ENCODE measurements at places on chromosomes 5 and 9.

DNA sequence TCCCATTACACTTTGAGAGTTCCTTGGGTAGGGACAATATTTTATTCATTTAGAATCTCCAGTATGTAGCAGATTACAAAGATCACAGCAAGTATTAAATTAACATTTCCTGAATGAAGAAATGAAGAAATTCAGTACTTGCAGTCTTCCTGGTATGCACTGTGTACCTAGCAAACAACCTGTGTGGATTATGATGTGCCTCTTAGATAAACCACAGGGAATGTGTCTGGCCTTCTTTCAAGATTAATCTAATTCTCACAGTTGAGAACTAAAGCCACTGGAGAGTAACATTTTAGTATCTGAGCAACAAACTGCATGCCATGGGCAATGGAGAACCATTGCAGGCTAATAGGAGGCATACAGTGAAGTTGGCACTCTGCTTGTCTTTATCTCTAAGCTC lies 199.4 kb downstream of the AP3B1 start:
- no peak for DNase-seq

DNA sequence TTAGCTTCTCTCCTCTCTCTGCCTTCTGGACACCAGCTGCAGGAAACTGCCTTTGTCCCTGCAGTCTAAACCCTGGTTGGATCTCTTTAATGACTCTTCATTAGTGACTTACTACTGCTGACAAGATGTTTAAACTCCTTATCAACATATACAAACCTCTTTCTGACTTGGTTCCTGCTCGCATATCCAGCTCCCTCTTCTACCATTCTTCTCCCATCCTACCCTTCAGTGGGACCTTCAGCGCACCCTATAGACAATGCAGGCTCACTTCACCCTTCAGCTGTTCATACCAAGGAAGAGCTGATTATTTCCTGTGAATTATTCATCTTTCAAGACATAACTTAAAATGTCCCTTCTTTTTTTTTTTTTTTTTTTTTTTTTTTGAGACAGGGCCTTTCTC lies 436.5 kb downstream of the KIAA0825 start:
- no peak for DNase-seq

DNA sequence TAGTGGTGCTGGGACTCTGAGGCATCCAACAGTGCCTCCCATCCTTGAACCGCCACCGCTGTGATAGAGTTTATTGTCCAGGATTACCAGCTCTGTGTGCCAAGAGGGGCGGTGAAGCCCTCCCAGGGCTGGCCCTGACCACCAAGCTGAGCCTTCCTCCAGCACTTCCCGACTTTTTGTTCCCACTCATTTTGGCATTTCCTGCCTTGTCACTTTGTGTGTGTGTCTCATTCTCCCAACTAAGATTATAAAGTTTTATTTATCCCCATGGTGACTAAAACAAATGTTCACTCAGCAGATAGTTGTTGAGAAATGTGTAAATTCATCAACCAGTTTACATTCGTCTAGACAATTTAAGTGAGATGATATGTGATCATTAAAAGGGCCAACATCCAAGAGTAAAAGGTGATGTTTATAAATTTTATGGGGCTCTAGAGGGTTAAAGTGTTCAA lies 2.5 kb downstream of the F2R start:
- no peak for DNase-seq

- DNase-seq, result peak; percentile 0
Measured at GRCh38 chr9:89619424-89620138, 14.8 kb downstream of the GADD45G start.

DNA sequence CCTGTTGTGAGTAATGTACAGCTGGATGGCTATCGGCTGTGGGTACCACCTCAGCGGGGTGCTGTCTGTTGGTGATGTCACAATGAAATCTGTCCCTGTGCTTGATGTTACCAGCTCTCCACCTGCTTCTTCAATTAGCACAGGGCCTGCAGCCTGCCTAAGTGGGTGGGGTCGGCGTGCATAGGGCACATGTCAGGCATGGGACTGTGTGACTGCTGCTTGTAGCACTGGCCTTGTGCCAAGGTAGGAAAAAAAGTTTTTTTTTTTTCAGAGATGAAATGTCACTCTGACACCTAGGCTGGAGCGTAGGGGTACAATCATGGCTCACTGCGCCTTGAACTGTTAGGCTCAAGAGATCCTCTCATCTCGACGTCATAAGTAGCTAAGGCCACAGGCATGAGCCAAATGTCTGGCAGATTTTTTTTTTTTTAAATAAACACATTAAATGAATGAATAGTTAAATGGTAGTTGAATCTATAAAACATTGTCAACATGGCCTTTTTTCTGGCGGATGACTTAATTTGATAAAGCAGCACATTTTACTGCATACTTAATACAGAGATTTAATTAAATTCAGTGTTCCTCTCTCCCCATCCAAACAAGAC lies 222.5 kb downstream of the NXNL2 start:
- no peak for DNase-seq

- no peak for DNase-seq
Measured at GRCh38 chr9:109231593-109231992, 64.5 kb upstream of the FRRS1L start.

DNA sequence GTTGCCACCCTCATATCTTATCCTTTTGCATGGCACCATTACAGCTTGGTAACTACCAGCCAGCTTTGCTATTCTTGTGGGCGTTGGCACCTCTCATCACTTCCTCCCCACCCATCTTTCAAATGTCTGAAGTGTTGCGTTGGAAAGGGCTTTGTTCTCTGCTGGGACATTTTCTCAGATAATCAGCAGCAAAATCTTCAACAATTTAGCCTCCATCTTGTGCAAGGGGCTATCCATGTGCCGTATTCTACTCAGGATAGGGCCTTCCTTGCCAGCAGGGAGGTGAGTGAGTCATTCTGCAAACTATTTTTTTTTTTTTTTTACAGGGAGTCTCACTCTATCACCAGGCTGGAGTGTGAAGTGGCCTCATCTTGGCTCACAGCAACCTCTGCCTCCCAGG lies 62.1 kb upstream of the NUDT12 start:
- DNase-seq, result no peak

GRCh38 chr9:87670572-87671264 lies 55.2 kb upstream of the CTSL start:
- no peak for DNase-seq

GRCh38 chr5:16809395-16810207 lies 126.5 kb downstream of the MYO10 start:
- DNase-seq, result no peak

DNA sequence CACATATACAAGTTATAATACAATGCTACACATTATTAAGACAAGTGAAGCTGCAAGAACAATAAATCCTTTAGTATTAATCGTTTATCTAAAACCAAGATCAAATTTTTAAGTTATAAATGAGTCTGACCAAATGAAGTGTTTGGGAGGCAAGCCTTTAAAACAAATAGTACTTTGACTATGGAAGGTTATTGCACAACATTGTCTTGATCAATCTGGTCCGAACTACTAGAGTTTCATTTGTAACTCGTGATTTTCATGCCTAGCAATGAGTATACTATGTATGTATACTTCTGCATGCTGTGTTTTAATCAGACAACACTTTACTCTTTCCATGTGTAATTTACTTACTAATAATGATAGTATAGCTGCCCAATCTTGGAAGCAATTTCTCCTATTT lies 87.2 kb upstream of the GOLGA1 start:
- DNase-seq, result no peak

GRCh38 chr5:56278335-56278753 lies 45.2 kb upstream of the ANKRD55 start:
- no peak for DNase-seq

- no peak for DNase-seq
Measured at GRCh38 chr5:153816870-153817269, 221.8 kb downstream of the FAM114A2 start.

DNA sequence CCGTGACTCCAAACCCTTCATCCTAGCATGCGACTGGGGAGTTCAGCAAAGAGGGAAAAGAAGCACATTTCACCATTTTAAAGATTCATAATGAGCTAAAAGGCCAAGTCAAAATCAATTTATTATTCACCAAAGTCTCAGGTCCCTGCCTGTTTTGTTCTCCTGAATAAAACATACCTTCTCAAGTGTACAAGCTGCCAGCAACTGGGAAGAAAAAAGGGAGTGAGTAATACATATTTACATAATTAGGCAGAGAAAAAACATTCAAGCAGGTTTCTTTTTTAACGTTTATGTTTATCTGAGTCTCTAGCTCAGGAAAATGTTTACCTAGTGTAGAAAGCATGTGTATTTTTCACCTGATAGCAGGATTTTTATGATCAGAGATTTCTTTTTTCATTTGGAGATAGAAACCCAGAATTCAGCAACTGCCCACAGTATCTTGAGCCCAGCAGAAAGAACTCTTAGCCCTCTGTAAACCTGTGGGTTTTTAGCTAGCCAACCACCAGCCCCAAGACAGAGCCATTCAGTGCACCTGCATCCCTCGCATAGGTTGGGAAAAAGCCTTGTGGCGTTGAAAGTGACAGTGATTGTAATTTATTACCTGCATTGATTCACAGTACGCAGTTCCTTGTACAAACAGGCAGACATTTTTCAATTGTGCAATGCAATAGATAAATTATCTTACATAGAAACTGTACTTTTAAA lies 117.9 kb upstream of the GRIA1 start:
- no peak for DNase-seq

GRCh38 chr5:1437226-1437829 lies 7.9 kb downstream of the SLC6A3 start:
- no peak for DNase-seq

DNA sequence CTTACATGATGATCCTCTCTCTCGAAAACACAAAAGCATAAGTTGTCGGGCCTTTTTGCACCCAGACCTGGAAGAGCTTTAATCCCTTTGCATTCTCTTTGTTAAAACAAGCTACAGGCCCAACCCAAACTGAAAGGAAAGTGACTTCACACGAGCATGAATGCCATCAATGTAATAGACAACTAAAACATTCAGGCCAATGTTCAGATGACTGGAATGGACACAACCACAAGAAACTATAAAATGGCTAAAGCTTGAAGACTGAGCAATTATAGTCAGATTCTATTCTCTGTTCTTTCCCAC lies 45.5 kb downstream of the RFX3 start:
- no peak for DNase-seq

DNA sequence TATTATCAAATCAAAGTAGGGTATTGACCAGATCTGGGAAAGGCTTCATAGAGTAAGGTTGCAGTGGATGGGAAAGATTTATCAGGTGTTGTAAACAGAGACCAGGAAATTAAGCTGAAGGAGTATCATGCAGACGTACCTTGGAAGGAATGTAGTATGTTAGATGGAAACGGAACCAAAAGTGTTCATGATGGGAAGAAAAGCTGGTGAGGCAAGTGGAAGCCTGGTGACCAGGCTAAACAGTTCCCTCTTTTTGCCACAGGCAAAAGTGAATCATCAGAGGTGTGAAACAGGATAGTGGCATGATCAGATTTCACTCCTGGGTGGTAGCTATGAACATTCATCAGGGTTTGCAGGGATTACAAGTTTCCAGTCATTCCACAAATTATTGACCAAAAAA lies 780.1 kb upstream of the DMAC1 start:
- no peak for DNase-seq

DNA sequence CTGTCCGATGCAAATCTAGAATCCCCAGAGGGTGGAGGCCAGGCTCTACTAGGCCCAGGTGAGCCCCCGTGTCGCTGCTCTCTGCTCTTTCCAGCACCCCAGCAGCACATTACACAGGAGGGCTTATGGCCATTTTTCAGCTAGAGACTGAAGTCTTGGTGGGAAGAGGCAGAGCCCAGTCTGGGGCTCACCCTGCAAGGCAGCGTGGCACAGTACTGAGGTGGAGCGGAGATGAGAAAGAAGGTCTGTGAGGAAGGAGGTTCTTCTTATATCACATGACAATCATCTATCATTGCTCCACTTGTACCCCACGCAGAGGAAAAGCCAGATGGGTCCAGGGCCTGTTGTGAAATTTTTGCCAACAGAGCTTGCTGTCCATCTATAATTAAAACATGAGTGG lies 10.0 kb upstream of the KIF12 start:
- DNase-seq, result no peak

GRCh38 chr5:137141779-137142178 lies 357.3 kb downstream of the SPOCK1 start:
- no peak for DNase-seq

- DNase-seq, result no peak
Measured at GRCh38 chr5:51988634-51989033, 605.4 kb downstream of the ISL1 start.

- DNase-seq, result no peak
Measured at GRCh38 chr5:96220610-96221390, 212.2 kb downstream of the PCSK1 start.

DNA sequence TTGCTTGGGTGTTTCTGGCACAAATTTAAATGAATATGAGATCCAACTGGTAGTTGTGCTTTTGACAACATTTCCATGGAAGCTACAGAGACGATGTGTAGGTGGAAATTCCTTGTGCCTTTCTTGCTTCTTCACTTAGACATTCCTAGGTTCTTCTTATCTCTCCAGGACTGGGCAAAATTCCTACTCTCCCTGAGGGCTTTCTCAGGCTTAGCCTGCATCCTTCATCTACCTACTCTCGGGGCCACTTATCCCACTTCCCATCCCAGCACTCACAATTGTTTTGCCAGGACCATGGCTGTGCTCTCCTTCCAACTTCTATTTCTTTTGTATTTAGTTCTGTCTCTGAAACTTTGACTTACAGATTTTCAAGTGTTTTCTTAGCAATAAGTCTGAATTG lies 17.8 kb upstream of the SPINK1 start:
- no peak for DNase-seq

DNA sequence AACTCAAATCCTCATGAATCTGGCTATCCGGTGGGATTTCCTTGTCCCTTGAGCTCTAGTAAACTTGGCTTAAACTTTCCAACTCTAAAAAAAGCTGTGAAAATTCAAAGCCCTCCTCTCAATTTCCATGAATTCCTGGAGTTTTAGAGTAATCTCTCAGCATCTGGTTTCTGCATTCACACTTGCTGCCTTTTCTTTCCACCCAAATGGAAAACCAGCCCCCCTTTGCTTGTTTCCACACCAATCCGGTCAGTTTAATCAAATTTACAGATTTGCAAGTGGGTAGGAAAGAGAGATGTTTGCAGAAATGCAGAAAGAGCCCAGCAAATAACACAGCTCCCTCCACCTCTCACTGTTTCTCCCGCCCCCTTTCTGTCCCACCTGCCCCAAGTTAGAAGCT lies 91.1 kb downstream of the ENC1 start:
- no peak for DNase-seq

DNA sequence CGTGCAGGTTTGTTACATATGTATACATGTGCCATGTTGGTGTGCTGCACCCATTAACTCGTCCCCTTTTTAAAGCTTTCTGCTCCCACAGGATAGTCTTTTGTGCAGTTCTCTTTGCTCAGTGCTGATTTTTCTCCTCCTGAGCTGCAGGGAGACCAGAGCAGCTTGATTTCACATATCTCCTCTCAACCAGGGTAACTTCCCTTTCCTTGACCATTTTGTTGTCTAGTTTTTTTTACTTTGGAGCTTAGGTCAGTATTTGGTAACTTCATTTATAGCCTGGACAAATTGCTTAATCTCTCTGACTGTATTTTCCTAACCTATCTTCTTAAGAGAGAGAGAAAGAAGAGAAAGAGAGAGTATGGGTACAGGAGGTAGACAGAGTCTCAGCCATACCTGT lies 137.1 kb upstream of the ZNF366 start:
- peak; percentile 30 for DNase-seq

GRCh38 chr5:73485715-73486114 lies 12.5 kb upstream of the BTF3 start:
- DNase-seq, result no peak

All from inflammatory macrophage (primary cell).